ENCODE measurements at places on chromosomes 3 and 15.

DNA sequence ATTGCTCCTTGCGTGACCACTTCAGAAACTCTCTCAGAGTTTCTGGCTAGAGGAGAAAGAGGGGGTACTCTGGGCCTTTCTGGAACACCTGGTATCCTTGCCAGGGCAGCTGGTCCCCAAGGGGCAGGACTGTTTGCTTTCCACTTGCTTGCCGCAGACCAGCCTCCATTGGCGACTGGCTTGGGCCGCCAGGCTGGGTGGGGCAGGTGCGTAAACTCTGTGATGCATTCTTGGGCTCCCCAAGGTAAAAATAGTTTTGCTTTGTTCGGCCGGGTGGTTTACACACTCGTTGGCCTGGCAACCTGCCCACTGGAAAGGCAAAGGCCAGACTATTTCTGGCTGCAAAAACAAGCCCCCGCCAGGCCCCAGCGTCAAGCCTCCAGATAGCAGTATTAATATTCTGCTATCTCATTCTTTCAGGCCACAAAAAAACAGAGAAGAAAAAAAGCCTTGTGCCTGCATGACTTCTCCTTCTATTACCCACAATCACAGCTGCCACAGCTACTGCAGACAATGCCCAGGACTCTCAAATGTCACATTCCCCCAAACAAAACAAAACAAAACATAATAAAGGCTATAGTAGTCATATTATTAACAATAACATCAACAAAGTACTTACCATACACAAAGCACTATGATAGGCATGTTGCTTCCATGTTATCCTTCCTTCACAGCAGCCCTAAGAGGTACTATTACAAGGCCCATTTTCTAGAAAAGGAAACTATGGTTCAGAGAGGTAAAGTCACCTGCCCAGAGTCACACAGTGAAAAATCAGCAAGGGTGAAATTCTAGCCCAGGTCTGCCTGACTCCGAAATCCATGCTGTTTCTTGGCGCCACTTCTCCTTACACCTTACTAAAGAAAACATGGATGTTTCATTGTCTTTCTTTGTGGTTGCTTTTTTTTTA, 14.0 kb upstream of the SSUH2 start:
- DNase-seq: no peak

- no peak for DNase-seq
These were observed 242.3 kb downstream of the TLE3 start for GRCh38 chr15:69855258-69856000.

DNA sequence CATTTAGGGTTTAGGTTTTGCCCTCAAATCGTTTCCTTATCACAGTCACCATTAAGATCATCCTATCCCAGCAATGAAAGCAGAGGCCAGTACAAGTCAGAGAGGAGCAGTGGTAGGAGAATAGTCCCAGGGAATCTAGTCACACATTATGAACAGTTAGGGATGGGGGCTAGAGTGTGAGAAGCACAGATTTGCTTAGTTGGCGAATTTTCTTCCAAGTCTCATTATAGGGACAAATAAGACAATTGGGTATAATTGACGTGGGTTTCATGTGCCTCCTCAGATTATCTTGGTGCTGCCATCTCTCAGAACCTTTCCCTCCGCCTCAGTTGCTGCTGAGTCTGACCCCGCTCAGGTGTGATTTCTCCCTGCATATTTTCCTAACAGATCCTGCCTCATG, 407.1 kb downstream of the SQOR start:
- DNase-seq: no peak

- no peak for DNase-seq
These were observed 91.3 kb upstream of the ATP10A start for GRCh38 chr15:25954398-25954797.

- no peak for DNase-seq
These were observed 141.3 kb upstream of the ATP2B2 start for GRCh38 chr3:10646531-10647335.

GRCh38 chr3:158158969-158159368, 49.1 kb downstream of the RSRC1 start:
- peak; percentile 14 for DNase-seq

- DNase-seq: peak; percentile 98
These were observed 481.2 kb downstream of the FOXP1 start for GRCh38 chr3:71102111-71102983.

DNA sequence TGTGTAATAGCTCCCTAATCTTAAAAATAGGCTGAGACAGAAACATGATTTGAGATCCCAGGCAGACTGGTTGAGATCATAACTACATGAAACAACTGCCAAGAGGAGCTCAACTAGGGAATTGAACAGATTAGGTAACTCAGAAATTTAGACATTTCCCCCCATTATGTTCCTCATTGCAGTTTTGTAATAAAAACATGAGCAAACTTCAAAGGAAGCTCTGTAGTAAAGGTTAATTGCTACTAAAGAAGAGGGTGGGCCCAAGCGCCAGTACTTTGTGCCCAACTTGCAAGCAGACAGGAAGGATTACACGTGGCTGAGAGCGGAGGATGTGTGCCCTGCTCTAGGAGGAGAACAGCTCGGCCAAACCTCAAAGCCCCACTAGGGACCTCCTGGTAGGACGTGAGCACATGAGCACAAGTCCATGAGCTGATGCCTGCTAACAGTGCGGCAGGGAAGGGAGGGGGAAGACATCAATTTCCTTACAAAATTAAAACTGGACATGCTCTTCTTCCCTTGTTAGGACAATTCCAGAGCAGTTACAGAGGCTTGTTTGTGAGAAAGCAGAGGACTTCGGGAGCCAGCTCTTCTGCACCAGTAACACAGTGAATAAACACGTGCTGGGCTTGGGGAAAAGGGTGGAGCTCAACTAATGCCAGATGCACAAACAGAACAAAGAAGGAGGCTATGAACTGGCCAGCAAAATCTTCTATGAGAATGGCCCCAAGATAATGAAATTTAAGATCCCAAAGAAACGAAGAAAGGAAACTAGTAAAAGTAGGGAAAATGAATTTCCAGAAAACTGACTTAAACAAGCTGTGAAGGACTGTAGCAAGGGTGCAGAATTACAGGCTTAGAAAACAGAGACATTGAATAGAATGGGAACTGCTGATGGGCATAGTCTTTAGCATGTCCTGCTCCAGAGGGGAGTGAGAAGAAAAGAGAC, 275.5 kb downstream of the MECOM start:
- peak; percentile 17 for DNase-seq

DNA sequence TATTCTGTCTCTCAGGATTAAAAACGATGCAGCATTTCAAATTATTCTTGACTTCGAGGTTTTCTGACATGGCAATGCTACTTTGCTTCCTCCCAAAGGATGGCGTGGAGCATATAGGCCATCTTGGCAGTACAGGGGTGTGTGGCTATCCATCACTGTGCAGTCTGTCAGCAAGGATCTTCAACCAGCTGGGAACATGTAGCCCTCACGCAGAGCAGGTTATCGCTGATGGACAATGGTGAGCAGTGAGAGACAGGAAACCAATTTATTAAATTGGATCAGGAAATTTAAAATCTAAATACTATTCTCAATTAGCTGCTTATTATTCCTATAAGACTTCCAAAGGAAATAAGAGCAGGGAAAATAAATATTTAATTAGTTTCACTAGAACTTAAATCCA, 615.3 kb downstream of the OTOL1 start:
- no peak for DNase-seq

DNA sequence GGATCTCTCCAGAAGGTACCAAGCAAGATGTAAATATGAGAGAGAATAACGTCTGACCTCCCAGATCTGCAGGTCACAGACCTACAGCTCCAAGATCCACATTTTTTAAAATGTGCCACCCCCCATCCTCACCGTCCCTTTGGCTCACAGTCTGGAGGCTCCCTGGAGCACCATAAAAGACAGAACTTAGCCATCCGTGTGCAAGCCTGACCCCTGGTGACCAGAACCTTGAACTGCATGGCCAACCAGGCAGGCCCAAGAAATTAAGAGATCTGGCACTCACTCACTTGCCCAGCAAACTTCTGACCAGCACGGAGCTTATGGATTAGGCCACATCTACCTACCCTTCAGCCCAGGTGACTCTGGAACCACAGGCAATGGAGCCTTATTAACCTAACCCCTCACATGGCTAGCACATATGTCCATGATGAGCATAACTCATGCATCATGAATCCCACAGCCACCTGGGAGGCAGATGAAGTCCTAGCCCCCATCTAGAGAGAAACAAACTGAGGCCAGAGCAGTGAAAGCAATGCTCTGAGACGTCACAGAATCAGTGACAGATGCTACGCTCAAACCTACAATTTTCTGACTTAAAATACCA, 275.3 kb downstream of the UACA start:
- peak; percentile 80 for DNase-seq

- peak; percentile 28 for DNase-seq
These were observed 1.6 kb downstream of the BBX start for GRCh38 chr3:107524326-107524840.

GRCh38 chr3:162171970-162172369, 675.4 kb downstream of the OTOL1 start:
- no peak for DNase-seq

DNA sequence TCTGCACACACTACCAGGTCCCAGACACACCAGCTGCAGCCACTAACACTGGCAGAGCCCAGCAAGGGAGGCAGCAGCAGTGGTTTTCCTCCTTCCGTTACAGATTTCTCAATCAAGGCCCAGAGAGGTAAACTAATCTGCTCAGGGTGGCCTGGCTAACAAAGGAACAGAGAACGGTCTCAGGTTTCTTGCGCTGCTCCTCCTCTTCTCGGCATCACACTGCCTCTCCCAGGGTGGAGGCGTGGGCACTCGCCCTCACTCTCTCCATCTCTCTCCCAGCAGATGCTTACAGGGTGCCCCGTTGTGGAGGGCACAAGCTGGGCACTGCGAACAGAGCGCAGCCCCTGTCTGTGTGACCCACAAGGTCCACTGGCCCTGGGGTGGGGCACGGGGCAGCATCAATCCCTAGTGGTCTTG, 228.7 kb downstream of the VPS13C start:
- no peak for DNase-seq

- no peak for DNase-seq
These were observed 63.3 kb upstream of the TP63 start for GRCh38 chr3:189567766-189568420.

- peak; percentile 10 for DNase-seq
These were observed 823.0 kb upstream of the NECTIN3 start for GRCh38 chr3:110248666-110249065.

- no peak for DNase-seq
These were observed 84.5 kb upstream of the ATP11B start for GRCh38 chr3:182708810-182709209.

GRCh38 chr3:66592927-66593625, 92.3 kb upstream of the LRIG1 start:
- peak; percentile 20 for DNase-seq

DNA sequence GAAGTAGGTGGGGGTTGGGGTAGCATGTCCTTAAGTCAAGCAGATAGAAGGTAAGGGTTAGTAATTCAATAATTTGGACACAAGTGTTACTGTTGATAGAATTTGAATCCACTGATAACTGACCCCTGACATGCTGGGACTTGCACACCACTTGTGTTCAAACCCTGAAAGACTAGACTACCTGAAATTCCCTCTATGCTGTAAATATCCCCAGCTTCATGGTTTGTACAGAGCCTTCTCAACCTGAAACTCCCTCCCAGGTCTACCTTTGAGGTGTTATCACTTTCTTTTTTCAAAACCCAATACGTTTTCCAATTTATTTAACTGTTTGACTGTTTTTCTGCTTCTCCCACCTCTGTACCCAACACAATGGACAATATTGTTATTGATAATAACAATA, 459.6 kb downstream of the NLGN1 start:
- DNase-seq: no peak

- peak; percentile 19 for DNase-seq
These were observed 68.7 kb upstream of the ATP10A start for GRCh38 chr15:25931851-25932250.

- DNase-seq: no peak
These were observed 90.2 kb upstream of the ABHD17C start for GRCh38 chr15:80604583-80605575.

DNA sequence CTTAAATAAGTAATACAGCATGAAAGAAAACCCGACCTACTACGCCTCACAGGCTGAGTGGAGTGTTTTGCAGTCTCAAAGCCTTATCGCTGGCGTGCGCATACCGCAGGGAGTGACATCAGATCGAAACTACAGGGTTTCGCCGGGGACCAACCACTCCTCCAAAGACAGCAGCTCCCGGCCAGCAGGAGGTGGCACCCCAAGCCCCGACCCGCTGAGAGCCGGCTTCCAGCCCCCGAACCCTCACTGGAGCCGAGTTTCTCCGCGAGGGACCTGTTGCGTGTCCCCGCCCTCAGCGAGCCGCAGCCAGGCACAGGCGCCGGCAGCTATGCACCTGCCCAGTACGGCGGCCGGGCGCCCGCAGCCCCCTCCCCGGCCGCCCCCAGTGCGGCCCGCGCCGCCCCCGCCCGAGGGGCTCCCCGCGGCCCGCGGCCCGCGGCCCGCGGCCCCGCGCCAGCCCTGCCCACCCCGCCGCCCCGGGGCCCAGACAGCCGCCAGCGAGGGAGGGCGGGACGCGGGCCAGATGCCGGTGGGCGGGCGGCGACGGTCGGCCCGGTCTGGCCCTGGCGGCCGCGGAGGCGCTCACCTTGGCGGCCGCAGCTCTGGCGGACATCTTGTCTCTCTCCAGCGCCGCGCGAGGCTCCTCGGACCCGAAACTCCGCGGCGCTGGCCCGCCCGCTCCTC, 710 bp downstream of the TJP1 start:
- peak; percentile 77 for DNase-seq

DNA sequence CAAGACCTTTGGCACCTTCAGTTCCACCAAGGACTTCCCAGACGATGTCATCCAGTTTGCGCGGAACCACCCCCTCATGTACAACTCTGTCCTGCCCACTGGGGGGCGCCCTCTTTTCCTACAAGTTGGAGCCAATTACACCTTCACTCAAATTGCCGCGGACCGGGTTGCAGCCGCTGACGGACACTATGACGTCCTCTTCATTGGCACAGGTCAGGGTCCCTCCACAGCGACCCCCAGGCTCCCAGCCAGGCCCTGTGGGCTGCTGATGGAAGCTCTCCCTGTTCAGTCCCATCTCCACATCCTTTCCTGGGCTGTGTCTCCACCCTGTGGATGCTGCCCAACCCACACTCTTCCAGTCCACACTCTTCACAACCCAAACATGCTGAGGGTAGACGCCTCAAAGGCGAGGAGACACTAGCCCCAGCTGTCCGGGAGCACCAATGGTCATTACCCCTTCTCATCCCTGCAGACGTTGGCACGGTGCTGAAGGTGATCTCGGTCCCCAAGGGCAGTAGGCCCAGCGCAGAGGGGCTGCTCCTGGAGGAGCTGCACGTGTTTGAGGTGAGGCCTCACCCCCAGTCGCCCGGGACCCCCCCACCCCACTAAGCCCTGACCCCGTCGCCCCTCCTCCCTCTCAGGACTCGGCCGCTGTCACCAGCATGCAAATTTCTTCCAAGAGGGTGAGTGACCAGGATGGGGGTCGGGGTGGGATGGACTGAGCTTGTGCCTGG, 4.3 kb upstream of the LSMEM2 start:
- peak; percentile 52 for DNase-seq

DNA sequence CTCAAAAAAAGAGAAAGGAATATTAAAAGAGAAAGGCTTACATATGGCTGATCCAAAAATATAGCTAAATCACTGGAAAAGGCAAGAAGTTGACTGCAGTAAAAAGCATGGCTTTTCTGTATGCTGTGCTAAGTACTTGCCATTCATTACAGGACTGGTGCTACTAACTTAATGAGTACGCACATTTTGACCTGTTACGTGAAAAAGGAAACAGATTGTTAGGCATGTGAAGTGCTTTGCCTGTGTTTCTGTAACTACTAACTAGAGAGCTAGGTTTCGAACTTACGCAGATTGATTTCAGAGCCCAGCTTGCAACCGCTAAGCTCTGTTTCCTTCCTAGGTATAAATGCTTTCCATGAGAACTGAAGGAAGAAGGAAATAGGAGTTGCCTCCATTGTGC, 2.8 kb downstream of the TRNT1 start:
- no peak for DNase-seq

GRCh38 chr3:72343078-72343477, 505.2 kb downstream of the SHQ1 start:
- DNase-seq: peak; percentile 51

- DNase-seq: peak; percentile 81
These were observed 788 bp upstream of the WDR73 start for GRCh38 chr15:84654689-84655453.

All from fibroblast of mammary gland (primary cell).